ENCODE measurements at places on chromosomes 11 and 22.

GRCh38 chr22:21041937-21042336 lies 3.8 kb upstream of the LRRC74B start:
- DNase-seq: no peak

DNA sequence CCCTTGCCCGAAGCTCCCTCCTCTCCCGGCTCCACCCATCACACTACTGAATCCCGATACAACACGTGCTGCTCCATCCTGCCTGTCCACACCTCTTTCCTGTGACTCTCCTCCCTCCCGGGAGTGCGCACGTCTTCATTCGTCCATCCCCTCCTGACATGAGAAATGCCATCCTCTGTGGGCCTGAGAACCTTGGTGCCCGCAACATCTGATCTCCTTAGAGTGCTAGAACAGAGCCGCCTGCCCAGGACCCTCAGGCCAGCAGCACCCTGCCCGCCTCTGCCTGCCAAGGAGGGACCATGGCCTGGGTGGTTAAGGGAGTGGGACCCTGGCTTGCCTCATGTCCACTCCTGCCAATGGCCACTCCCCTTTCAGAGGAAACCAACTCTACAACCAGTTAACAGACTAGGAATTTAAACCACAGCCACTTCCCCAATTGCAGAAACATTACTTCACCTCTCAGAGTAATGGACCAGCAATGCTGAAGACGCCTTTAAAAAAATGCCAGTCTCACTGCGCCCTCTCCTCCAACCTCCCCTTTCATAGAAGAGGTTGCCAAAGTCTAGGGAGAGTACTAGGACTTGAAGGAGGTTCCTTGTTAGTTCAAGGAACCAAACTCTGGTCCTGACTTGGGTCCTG lies 466.3 kb downstream of the OPCML start:
- no peak for DNase-seq

GRCh38 chr11:33912405-33913361 lies 20.8 kb upstream of the LMO2 start:
- no peak for DNase-seq

DNA sequence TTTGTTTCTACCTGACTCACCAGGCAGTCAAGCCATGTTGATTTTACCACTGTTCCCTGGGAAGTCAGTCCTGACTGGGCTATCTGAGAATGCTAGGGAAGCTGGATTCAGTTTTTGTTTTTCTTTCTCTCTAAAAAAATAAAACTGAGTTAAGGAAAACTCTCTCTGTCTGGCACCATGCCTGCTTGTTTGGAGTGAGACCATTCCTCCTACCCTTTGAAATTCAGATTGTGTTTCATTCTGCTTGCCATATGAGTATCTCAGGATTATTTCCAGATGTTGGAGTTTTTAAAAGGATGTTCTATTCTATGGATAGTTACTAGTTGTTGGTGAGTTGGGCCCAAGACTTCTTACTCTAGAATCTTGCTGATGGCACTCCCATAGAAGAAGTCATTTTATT lies 1917.0 kb downstream of the LRRC4C start:
- DNase-seq: no peak

DNA sequence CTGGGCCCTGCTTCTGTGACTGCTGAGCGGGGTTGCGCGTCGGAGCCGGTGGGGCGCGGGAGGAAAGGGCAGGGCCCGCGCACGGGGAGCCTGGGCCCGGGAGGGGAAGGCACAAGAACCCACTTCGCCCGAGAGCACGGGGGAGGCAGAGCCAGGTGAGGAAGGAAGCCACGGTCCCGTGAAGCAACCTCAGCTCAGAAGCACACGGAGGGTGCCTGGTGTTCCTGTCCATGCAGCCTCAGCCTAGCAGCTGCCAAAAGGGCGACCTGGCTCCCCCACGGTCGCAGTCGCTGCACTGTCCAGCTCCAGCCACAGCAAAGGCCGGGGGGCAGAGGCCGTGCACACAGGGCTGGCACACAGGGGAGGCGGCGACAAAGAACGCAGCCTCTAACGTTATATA lies 9.3 kb upstream of the CDC42BPG start:
- no peak for DNase-seq

GRCh38 chr22:45742866-45743450 lies 71.3 kb downstream of the ATXN10 start:
- DNase-seq: no peak

DNA sequence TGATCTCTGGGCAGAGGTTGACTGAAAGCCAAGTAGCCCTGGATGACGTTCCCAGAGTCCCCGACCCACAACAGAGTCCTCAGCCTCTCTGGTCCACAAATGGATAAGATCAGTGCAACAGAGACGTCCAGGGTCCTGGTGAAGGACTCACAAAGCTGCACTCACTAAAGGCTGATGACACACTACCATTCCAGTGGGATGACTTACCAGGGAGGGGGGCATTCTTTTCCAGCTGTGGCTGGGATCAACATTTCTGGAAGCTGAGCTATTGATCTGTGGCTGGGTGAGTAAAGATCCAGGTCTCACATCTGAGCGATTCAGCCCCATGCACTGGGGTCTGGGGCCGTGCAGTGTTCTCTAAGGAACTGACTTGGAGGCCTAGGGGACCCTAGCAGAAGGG lies 296.2 kb downstream of the NTM start:
- no peak for DNase-seq

DNA sequence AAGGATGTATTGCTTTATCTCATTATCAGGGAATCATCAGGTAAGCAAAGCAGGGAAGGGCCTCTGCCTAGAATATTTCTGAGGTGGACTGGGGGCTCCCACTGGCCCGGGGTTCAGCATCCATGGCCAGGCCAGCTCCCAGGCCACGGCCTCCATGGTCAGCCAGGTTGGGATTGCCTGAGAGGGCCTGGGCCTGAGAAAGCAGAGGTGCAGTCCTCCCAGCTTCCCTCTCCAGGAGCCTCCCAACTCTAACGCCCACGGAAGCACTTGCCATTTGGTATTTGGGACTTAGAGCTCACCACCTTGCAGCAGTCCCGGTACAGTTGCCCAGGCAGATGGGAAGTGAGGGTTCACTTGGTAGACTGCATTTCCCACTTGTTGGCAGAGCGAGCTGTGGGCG lies 12.7 kb downstream of the DGAT2 start:
- no peak for DNase-seq

DNA sequence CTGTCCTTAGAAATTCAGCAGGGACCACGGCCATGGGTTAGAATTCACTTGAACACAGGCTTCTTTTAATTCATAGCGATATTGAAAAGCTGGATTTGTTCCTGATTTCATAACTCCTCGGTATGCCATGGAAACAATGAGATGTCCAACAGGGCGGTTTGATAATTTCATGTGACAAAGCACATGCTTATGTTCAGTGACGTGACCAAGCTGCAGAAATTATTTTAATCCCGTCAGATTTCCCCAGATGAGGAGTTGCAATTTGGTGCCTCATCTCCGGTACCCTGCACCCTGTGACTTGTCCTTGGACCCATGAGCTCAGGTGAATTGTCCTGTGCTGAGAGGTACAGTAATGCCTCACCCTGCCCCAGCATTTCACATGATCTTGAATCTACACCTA lies 81.7 kb downstream of the C11orf91 start:
- DNase-seq: no peak

DNA sequence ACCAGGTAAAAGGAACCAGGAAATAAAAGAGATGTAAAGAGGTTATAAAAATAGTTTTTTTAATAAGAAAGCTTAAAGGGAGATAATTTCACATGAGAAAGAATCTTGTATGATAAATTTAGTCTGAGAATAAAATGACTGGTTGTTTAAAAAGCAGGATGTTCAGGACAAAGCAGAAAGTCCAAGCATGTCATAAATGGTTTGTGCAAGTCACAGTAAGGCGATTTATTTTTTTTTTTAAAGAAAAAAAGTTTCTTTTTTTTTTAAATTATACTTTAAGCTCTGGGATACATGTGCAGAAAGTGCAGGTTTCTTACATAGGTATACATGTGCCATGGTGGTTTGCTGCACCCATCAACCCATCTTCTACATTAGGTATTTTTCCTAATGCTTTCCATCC lies 30.8 kb downstream of the GLYATL2 start:
- no peak for DNase-seq

GRCh38 chr11:79335681-79336080 lies 105.1 kb downstream of the TENM4 start:
- DNase-seq: no peak

- DNase-seq: no peak
Observed at GRCh38 chr22:48535868-48536540, 1291.7 kb downstream of the BRD1 start.

GRCh38 chr22:31448382-31448781 lies 41.3 kb downstream of the EIF4ENIF1 start:
- DNase-seq: no peak

- DNase-seq: no peak
Observed at GRCh38 chr22:26487996-26488395, 4.3 kb downstream of the SRRD start.

GRCh38 chr11:115161876-115162275 lies 342.3 kb downstream of the CADM1 start:
- no peak for DNase-seq

GRCh38 chr11:20159466-20160381 lies 551 bp downstream of the DBX1 start:
- DNase-seq: no peak

DNA sequence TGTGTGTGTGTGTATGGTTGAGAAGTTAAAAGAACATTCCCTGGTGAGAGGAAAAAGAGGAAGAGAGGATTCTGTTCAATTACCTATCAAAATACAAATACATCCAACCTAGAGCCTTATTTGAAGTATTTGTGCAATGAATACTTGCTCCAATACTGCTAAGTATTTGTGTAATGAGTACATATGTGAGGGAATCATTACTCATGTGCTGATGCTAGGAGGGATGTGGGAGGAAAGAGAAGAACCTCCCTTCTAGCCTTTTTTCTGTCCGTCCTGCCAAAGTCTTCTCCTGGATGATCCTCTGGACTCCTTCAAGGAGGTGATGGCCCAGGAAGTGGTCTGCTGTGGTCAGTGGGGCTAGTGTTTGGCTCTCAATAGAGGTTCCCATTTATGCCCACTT lies 36.0 kb upstream of the ACCSL start:
- peak; percentile 8 for DNase-seq
